ENCODE measurements at places on chromosomes 3 and 15.

DNA sequence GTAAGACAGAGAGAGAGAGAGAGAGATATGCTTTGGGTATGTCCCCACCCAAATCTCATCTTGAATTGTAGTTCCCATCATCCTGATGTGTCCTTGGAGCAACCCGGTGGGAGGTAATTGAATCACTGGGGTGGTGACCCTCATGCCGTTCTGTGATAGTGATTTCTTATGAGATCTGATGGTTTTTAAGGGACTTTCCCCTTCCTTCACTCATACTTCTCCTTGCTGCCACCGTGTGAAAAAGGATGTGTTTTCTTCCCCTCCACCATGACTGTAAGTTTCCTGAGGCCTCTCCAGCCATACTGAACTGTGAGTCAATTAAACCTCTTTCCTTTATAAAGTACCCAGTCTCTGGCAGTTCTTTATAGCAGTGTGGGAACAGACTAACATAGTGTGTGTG is 60.3 kb downstream of the EOMES start:
- no peak for DNase-seq

- no peak for DNase-seq
Measured at GRCh38 chr3:70855149-70855548, 542.7 kb upstream of the MDFIC2 start.

GRCh38 chr15:83582381-83582780 is 71.5 kb upstream of the ADAMTSL3 start:
- DNase-seq, result no peak

DNA sequence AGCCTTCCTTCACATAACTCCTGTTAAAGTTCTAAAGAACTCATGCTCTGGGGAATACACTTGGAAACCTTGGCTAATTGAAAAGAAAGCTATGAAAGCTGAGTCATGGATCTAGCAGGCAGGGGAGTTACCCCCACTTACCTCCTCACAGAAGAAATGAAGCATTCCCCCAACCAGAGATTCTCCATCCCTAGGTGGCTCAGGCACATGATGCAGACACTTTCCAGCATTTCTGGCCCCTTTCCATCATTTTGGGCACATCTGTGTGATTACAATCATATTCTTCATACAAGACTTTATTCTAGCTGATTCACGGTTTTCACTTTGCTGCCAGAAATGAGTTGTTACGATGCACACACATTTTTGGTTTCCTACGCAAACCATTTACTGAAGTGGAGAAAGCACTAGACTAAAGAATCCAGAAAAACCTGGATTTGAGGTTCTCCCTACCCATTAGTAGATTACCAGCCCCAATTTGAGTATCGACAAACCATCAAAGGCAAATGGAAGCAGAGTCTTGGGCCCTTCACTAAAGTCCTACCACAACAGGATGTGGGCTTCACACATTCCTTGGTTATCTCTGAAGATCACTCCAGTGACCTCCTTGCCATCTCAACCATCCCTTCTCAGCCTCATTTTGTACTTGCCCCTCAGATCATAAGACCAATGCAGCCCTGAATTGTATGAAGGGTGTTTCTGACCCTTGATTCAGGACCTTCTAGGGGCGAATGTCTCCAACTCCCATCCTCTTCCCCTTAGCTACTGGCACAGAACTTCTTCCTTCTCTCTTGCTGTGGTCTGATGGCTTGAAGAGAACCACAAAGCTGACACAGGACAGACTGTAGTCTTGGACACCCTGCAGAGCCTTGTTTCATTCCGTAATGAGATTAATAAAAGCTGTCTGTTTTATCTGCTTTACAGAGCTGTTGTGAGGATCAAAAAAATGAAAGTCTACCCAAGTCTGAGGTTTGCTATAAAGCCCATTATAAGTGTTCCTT is 42.5 kb upstream of the SNRK start:
- DNase-seq, result no peak

DNA sequence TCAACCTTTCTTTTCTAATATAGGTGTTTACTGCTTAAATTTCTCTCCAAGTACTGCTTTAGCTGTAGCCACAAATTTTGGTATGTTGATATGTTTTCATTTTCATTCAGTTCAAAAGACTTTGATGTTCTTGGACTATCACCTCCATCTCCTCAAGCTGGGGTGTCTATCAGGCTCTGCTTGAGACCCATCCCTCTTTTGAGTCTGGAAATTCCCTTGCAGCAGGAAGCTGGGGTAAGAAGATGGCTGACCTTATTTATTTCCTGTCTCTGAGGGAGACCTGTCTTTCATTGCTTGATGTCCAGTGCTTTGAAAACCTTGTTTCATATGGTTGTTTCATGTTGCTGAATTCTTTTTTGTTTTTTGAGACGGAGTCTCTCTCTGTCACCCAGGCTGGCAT is 60.5 kb upstream of the ADPGK start:
- no peak for DNase-seq

DNA sequence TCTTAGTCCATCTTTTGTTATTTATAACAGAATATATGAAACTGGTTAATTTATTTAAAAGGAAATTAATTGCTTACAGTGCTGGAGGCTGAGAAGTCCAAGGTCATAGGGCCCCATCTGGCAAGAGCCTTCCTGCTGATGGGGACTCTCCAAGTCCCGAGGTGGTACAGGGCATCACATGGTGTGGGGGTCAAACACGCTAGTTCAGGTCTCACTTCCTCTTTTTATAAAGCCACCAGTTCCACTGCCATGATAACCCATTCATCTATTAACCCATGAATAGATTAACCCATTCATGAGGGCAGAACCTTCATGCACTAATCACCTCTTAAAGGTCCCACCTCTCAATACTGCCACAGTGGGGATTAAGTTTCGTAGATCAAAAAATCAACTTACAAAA is 659.3 kb downstream of the NAALADL2 start:
- no peak for DNase-seq

- no peak for DNase-seq
Measured at GRCh38 chr3:130707902-130708601, 38.6 kb downstream of the PIK3R4 start.

- no peak for DNase-seq
Measured at GRCh38 chr3:101217472-101218245, 102.7 kb downstream of the IMPG2 start.

GRCh38 chr15:92151168-92151567 is 242.5 kb upstream of the ST8SIA2 start:
- DNase-seq, result no peak

Data from HuH-7.5 (cell line).